NCI-H1694 (cell line): ENCODE measurements at places on chromosomes 11 and 22.

- DNase-seq = no peak
Observed at GRCh38 chr11:14967581-14968243, 4.4 kb downstream of the CALCA start.

DNA sequence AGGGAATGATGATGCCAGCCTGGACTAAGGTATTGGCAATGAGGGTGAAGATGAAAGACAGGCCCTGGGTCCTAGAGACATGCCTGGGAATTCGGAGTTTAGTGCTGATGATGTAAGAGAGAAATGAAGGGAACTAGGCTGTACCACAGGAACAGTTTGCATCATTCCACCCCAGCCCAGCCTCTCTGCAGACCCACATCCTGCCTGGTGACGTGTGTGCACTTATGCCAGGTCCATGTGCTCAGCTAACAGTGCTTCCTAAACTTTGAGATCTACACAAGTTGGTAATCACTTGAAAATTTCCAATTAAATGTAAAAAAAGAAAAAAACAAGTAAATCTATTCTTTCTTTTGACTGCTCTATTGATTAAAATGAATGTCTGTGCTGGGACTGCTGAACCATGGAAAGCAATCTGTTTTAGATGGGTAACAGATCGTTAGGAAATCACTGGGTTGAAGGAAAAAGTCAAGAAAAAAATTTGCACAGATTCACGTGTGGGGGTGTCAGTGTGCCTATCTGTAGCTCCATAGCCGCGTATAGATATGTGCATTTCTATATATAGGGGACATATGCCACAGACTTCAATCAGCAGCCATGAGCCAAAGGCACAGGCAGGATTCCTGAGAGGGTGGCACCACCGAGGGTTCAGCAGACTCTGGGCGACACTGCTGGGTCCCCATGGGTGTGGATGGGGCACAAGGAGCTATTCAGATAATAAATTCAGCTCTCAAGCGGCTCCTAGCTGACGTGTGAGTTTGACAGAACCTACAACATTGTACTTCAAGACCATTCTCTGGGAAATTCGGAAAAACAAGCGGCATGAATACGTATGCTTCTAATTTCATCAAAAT is 131.1 kb upstream of the OPCML start:
- DNase-seq = no peak

GRCh38 chr11:47527186-47527585 is 25.7 kb downstream of the CELF1 start:
- DNase-seq = no peak

DNA sequence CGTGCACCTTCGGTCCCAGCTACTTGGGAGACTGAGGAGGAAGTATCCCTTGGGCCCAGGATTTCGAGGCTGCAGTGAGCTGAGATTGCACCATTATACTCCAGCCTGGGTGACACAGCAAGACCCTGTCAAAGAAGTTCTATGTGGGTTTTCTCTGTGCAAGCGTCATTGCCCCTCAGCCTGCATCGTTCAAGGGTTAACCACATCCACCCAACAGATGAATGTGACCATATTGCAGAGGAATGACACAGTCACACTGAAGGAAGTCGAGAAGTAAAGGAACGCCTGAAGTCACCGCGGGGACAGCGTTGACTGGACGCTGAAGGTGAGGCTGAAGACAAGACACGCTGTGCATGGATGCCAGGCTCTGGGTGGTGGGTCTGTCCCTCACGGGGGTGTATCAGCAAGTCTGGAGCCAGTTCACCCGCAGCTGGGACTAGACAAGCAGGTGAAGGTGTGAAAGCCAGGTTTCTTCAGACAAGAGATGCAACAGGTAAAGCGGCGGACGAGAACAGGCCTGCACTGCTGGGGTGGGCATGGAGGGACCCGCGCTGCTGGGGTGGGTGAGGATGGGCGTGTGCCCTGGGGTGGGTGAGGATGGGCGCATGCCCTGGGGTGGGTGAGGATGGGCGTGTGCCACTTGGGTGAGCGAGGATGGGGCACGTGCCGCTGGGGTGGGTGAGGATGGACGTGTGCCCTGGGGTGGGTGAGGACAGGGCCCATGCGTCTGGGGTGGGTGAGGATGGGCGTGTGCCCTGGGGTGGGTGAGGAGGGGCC is 36.5 kb upstream of the TOLLIP start:
- DNase-seq = no peak

- no peak for DNase-seq
Observed at GRCh38 chr11:12285811-12286222, 91.6 kb upstream of the PARVA start.

DNA sequence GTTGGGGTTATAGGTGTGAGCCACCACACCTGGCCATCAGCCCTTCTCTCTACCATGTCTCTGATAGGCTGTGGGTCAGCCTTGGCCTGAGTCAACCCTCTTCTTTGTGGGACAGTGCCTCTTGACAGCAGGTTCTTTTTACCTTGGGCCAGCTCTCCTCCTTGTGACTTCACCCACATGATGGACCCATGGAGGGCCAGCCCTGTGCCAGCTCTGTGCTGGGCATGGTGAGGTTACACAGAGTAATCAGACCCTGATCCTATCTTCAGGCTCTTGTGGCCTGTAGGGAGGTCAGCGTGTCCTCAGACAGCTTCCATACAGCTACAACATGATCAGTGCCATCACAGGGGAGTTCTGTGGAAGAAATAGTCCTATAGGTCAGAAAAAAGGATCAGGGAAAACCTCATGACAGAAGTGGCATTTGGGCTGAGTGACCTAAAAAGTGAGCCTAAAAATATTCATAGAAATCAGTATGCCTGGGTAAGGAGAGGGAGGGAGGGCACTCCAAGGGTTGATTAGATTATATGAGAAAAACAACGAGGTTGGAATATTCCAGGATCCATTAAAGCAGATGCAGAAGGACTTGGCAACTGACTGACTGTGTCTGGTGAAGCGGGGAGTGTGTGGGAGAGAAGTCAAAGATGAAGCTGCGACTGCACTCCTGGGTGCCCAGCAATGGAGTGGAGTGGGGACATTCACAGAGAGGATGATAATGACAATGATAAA is 17.1 kb downstream of the OTOG start:
- no peak for DNase-seq

DNA sequence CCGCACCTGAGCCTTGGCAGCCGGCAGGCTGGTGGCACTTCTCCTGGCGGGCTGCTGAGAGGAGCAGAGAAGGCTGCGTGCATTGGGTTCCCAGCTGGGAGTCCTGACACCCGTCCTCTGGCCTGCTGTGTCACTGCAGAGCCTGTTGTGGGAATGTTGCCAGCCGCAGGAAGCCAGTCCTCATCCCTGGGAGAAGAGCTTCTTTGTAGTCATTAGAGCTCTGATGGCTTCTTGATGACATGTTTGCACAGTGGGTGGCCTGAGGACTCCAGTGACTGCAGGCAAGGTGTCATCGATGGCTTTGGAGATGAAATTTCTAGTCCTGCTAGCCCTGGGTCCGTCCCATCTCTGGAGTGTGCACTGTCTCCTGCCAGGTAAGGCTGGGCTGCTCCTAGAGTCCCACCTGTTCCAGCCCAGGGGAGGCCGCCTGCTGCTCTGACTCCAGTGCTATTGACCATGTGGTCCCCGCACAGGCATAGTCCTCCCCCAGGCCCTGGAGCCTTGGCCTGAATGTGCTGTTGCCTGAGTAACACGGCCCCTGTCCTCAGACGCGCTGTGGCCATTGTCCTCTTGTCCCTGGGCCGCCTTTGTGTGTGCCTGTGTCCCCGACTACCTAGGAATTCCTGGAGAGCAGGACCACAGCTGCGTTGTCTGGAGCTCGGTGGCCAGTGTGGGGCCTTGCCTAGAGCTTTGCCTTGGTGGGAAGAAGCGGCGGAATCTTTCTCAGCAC is 129.2 kb downstream of the CACNA1I start:
- DNase-seq = peak; percentile 85

DNA sequence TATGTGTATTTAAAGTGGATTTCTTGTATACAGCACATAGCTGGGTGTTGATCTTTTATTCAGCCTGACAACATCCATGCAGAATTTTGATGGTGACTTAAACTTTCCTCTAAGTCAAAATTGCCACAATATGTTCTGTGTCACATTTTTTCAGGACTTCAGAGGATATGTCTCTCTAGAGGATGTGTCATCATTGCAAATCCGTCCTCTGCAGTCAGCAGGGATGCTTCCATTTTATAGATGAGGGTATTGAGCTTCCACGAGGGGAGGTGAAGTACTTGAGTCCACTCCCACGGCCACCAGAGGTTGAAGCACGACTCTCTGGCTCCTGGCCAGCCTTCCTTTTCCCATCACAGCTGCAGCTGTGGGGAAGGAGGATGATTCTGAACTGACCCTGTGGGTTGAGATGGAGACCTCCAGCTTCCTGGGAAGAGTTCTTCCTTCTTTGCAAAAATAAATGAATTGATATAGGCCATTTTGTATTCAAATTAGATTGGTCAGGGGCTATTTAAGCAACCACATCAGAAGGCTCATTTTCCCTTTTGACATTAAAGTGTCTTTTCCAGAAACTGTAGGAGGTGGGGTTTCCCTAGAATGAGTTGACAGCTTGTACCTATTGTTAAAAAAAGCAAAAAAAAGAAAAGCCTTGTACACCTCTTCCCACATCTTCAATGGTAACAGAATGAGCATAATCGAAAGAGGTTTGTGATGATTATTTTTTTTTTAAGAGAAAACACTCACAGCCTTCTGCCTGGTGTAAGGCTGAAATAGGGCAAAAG is 55.2 kb upstream of the MYEOV start:
- DNase-seq = no peak

- no peak for DNase-seq
Observed at GRCh38 chr11:134560066-134560465, 148.0 kb upstream of the B3GAT1 start.

- no peak for DNase-seq
Observed at GRCh38 chr11:95829580-95830259, 39.4 kb downstream of the CEP57 start.

DNA sequence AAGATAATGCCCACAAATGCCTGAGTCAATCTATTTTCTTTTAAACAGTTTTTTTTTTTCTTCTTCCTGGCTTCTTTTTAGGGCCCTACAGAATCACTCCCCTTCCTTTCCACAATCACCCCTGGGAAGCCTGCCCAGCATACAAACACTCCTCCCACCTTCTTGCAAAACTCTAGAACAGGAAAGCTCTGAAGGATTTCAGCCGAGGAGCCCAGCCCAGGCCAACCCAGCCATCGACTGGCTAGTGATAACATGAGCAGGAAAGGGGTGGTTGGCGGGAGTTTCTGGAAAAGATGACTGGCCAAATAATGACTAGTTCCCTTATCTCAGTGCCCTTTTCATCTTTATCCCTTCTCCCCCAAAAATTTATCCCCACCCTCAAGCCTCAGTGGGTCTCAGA is 68.2 kb downstream of the USP35 start:
- no peak for DNase-seq

DNA sequence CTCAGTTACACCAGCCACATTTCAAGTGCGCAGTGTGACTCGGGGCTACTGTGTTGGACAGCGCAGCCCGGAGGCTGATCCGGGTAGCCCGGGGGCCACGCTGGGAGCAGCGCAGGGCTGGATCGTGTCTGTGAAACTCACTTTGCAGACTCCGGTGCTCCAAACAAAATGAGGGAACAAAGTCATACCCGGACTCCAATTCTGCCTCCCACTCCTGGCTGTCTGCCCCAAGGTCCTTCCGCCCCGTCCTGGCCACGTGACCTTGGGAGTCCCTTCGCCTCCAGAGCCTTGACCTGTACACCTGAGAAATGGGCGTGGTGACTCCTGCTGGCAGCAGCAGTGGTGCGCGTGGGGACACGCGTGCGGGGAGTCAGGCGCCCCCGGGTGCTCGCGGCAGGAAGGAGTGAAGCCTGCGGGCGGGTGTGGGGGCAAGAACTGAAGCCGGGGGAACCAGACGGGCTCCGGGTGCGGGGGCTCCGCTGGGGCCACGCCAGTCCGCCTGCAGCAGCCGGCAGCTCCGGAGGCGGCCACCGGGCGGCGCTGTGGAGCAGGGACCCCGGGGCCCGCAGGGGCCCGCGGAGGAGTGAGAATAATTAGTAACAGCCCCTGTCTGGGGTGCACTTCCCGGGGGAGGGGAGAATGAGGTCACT is 42.4 kb downstream of the KCNJ4 start:
- peak; percentile 36 for DNase-seq

- no peak for DNase-seq
Observed at GRCh38 chr11:64400102-64400501, 41.1 kb downstream of the RPS6KA4 start.

- DNase-seq = no peak
Observed at GRCh38 chr11:126573325-126573978, 218.0 kb downstream of the ST3GAL4 start.

- DNase-seq = no peak
Observed at GRCh38 chr11:46307785-46308341, 30.4 kb downstream of the CREB3L1 start.

- DNase-seq = no peak
Observed at GRCh38 chr22:29668673-29669072, 51.1 kb upstream of the CABP7 start.

DNA sequence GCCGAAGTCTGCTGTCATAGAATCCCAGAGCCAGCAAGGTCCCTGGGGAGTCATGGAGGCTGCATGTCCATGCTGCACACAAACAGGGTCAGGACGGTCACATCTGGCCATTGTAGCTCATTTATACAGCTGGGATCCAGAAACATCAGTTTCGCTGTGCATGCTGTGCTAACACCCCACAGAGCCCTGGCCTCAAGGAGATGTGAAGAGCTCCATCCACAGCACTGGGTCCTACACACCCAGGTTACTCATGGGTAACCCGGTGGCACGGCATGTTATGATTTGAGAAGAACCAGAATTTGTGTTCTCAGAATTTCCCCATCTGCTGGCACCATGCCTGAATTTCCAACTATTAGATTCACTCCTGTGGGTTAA is 146.3 kb upstream of the ARHGAP20 start:
- no peak for DNase-seq

- peak; percentile 13 for DNase-seq
Observed at GRCh38 chr11:36469063-36469462, 41.0 kb downstream of the TRAF6 start.

GRCh38 chr22:41620589-41621098 is at the start of gene DESI1:
Gene DESI1 (minus strand): TSS chr22:41621043. CDS start chr22:41620839, 204 bp downstream.
- no peak for DNase-seq

DNA sequence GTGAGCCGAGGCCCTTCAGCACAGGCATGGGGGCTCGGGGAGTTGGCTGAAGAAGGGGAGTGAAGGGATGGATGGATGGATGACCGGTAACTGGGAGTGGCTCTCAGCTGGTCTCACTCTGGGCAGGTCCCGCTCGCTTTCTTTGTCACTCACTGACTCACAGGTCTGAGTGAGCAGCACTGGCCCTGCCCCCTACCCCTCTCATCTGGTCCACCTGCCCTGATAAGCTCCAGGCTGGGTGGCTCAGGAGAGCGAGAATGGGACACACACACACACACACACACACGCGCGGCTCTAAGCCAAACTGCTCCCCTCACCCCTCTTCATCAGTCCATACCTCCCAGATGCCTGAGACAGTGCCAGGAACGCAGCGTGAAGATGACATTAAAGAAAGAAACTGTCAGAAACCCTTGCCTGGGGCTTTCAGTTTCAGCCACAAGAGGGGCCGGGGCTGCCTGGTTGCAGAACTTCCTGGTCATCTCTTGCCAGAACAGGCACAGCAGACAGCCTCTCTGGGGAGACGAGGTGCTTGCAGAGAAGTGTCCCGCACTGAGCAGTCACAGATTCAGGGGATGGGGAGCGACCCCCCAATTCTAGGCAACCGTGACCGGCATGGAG is 16.5 kb upstream of the SHISAL1 start:
- no peak for DNase-seq

GRCh38 chr11:78564490-78565467 is 9.9 kb downstream of the NARS2 start:
- peak; percentile 53 for DNase-seq
